Activated effector memory CD4-positive, alpha-beta T cell treated with anti-CD3 and anti-CD28 coated beads, Interleukin-2, amount 50 U/mL, for 16 hours (primary cell): ENCODE measurements at places on chromosomes 3 and 15.

- DNase-seq: peak; percentile 44
Measured at GRCh38 chr15:80991421-80991820, 1.8 kb upstream of the MESD start.

- DNase-seq: no peak
Measured at GRCh38 chr15:55499151-55499550, 8.9 kb downstream of the DNAAF4 start.

DNA sequence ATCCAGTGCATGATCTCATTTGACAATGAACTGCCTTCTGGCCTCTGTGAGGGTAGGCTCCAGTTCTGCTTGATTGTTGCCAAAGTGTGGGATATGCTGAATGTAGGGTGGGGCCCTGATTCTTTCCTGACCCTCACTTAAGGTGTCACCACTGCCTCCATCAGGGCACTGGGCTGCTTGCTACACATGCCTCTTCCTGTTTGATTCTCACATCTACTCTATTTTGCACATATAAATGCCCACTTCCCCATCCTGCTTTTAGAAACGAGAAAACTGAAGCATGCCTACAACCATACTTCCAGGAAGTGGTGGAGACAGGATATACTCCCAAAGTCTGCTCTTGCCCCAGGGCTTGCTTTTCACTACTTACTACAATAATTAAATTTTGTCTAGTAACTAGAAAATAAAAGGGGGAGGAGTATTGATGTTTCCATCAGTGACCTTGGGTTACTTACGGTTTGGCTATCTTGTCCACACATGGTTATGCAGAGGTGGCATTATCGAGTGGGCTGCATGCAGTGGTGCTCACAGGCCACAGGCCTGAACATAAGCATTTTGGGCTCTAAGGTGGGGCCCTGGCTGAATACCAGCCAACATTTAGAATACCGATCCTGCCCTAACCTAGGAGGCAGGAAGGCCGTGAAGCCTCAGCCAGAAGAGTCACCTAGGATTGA lies 6.7 kb downstream of the ZDHHC3 start:
- DNase-seq: no peak

- no peak for DNase-seq
Measured at GRCh38 chr3:61821823-61822251, 260.5 kb downstream of the PTPRG start.

- no peak for DNase-seq
Measured at GRCh38 chr3:129553719-129554118, 10.7 kb downstream of the H1-8 start.

DNA sequence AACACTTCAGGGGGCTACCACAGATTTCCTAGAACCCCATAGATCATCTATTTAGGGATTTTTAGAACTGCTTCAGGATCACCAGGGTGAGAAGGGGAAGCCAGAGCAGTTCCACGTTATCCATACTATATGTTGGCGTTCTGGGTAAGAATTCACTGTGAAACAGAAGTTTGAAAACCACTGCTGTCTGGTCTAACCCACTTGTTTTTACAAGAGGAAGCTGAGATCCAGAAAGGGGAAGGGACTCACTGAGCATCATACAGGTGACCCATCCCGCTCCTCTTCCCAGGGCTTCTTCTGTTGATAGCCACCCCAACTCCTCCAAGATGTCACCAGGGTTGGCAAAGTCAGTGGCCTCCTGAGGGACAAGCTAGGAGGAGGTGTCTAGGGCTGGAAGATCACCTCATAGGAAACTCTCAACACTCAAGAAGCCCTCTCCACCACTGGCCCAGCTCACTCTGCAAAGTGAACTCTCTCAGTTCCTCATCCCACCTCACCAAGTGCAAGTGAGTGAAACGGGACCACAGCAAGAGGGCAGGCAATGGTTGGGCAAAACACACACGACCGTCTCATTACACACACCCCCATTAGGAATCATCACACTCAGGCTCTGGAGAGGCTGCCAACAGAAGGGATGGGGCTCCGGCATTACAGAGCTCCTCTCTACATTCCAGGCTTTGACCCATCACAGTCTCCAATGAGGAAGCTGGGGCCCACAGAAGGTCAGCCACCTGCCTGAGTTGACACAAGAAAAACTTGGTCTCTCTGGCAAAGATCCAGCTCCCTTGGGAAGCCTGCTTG lies 1.8 kb downstream of the DAPK2 start:
- DNase-seq: peak; percentile 51

DNA sequence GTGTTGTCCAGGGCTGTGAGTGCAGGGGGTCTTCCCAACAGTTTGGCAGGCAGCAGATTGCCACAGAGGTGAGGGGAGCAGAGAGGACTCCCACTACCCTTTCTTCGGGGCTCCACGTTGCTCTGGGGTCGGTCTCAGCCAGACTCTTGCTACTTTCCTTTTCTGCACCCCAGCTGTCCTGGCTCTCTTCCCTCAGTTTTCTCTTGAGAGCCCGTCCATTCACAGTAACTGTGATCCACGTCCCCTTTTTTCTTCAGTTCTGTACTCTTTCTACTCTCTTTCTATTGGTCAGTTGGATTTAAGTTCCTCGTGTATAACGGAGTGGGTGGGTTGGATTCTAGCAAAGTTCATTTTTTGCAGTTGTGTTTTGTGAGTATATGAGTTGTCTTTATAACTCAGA lies 105.8 kb downstream of the UNC13C start:
- no peak for DNase-seq

DNA sequence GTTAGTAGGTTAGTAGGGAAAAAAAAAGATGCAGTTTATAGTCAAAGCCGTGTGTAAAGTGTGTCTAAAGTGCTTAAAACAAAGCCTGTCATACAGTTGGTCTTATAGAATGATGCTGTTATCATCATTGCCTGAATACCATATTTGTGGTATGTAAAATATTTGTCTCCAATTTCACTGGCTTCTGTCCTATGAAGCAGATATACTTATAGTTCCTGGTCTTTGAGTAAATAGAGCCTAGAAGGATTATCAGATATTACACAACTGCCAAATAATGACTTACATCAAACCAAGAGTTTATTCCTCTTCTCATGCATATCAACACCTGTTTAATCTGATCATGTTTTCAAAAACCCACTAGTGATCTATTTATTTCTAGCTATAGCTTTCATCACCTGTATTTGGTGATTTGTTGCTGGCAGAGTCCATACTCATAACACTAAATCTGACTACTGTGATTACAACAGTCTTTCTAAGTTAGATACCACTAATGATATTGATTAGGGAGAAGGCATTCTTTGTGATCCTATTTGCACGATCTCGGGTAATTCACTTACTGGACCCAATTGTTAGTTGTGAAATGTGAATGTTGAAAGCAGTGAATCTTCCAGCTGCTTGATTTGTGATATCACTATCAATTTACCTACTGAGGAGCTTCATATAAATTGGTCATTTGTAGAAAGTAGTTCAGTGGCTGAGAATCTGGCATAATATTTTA lies 413.7 kb downstream of the LPP start:
- no peak for DNase-seq
